ENCODE measurements at places on chromosomes 4 and X.
A peak's percentile ranks its signal among the peaks of the same experiment; 100 is the strongest.

DNA sequence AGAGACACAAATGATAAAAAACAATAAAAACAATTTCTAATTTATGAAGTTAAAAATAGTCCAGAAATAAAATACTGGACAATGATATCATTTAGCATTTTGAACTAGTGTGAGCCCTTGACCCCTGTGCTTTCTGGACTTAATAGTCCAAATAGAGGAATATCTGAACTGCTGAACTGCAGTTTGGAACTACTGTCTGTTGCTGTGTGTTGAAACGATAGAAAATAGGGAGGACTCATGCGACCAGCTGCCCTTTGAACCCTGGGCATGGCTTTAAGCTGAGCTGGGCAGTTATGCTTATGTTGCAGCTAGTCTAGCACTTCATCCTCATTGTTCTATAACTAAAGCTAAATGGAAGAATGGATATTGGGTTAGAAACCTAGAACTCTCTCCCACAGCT, 99.5 kb downstream of the FMR1NB start:
- DNase-seq: no peak

- no peak for DNase-seq
These were observed 2053.5 kb upstream of the TENM3 start for GRCh38 chr4:180189666-180190065.

DNA sequence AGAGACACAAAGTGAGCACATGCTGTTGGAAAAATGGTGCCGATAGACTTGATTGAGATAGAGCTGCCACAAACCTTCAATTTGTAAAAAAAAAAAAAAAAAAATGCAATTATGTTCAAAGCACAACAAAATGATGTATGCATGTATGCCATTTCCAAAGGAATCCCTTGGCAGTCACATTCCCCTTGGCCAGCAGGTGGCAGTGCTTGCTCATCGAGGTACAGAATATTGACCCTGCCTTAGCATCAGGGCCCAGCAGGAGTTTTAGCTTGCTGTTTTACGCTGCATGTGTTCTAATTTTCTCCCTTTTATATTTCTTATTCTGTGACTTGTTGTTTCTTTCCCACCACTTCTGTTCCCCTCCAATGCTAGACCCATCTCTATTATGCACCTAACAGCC, 34.5 kb upstream of the CYBB start:
- DNase-seq: peak; percentile 15

DNA sequence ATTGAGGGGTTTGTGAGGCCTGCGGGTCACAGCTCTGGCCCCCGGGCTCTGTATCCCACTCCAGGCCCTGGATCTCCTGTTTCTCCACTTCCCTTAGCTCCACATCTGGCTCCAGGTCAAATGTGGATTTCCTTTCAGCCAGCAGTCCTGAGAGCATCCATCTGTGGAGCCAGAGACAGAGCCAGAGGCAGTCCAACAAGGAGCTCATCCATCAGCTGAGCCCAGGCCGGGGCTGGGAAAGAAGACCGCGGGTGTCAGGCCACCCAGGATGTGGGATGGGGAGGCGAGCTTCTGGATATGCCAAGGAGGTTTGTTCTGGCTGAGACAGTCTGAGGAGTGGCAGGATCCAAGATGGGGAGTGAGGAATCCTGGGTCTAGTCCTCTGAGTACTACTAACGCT, 91.7 kb downstream of the EFNB1 start:
- no peak for DNase-seq

GRCh38 chr4:34221986-34222385, 2022.3 kb downstream of the ARAP2 start:
- DNase-seq: no peak

DNA sequence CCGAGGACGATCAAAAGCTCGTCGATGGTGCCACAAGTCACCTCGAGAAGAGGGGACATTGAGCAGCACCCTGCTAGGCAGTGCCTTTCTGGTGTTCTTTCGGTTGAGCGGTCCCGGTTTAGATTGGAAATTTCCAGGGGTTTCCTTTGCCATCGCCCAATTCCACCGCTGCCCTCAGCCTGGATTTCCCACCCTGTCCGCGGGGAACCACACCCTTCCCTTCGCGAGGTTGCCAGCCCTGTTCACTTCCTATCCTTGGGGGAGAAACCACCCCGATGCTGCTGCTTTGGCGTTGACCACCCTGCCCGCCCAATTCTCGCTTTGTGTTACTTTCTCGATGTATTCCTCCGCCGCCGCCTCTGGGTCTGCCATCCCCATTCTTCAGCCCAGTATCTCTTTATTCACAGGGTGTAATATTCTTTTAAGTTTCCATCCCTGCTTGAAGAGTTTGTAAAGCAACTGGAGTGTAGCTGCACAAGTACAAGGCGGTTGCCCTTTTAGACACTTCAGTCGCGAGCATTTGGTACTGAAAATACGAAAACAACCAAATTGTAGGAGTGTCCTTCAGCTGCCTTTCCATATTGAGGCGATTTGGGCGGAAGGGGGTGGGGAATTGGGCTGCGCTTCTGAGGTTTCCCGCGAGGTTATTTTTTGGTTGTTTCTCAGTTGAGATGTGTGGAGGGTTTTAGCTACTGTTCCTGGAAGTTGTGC, 1.1 kb downstream of the OGT start:
- DNase-seq: no peak

DNA sequence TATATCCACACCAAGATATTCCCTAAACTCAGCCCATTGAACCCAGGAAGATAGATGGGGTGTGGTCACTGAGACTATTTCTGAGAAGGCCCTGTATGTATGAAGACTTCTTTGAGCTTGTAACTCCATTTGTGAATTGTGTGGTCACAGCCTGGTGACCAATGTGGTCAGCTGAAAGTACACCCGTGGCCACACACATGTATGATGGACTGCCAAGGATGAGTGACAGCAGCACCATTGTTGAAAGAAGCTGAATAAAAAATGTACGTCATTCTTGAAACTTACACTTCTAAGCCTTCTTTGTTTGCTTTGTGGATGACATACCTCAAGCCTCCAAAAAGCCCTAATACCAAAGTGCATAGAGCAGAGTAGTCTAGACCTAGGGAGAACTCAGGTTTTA, 581.4 kb downstream of the RAB28 start:
- no peak for DNase-seq

- no peak for DNase-seq
These were observed 251.2 kb downstream of the CFAP299 start for GRCh38 chr4:80586716-80587115.

- no peak for DNase-seq
These were observed 143.0 kb upstream of the GNPDA2 start for GRCh38 chr4:44869222-44869882.

DNA sequence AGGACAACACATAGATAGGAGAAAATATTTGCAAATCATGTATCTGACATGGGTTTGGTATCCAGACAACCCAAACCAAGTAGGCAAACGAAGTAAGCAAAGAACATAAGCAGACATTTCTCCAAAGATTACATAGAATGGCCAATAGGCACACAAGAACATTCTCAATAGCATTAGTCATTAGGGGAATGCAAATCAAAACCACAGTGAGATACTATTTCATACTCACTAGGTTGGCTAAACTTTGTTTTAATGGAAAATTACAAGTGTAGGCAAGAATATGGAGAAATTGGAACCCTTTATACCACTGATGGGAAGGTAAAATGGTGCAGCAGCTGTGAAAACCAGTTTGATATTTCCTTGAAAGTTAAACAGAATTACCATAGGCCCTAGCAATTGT, 74.7 kb downstream of the CHRNA9 start:
- no peak for DNase-seq

- no peak for DNase-seq
These were observed 58.2 kb upstream of the NKAP start for GRCh38 chrX:120001787-120002186.

- no peak for DNase-seq
These were observed 85.5 kb upstream of the HPGD start for GRCh38 chr4:174607792-174608191.

DNA sequence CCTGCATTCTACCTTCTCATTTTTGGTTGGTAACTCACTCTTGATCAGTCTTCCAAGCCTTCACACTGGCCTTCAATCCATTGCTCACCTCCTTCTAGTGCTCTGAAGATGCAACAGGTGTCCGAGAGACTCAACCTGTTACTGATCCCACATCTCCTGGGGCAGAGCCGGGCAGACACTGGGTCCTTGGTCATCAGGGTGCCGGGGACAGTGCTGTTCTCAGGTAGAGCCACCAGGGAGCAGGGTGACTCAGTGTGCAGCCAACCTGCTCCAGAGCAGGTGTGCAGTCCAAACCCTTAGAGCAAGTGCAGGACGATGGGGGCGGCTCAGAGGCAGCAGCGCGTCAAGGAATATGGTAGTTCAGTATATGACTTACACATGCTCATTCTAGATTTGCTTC, 188.4 kb downstream of the DHX15 start:
- DNase-seq: no peak

GRCh38 chrX:148185631-148186030, 204.5 kb downstream of the FMR1NB start:
- no peak for DNase-seq

- no peak for DNase-seq
These were observed 21.3 kb downstream of the LRRC66 start for GRCh38 chr4:51998837-51999236.

DNA sequence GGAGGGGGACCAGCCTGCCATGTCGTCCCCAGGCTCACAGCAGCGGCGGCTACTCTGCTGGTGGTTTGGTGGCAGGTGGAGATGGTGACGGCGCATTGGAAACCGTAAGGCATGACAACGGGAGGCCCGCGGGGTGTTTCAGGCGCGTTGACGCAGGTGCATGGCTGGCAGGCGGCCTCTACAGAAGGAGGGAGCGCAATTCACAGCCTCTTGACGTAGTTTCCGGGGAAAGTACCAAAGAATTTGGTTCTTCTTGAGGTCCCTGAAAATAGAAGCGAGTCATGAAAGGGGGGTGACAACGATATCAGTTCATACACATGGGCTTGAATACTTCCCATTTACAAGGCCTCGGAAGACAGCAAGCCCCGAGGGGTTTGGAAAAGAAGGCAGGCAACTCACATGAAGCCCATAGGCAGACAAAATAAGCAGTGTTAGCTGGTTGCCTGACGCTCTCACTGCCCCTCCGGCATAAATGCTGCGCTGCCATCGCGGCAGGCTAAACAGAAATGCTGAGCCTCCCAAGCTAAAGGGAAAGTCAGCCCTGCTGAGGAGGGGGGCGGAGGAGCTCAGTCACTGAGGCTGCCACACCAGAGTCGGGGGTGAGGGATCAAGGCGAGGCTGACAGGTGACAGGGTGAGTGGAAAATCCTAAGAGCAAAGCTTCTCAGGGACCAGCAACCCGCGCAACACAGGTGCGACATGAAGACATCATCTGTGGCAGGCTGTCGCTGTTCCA, 52.3 kb upstream of the PDLIM3 start:
- peak; percentile 26 for DNase-seq

GRCh38 chrX:120332394-120332793, 21.1 kb upstream of the TMEM255A start:
- DNase-seq: no peak

DNA sequence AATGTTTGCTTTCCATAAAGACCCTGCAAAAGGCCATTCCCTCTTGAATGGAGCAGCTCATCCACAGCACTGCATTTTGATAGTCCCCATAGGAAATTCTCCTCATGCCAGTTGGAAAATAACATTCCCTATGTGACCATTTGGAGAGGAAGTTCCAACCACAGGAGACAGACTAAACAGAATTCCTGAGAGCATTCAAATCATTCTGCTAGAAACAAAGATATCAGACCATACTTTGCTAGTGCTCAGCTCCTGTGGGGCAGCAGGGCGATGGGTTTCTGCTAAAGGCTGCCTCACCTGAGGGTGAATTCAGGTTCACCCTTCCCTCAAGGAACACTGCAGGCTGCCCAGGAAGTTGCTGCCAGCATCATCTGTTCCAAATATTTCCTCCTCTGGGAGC, 58.8 kb downstream of the LNX1 start:
- DNase-seq: no peak

DNA sequence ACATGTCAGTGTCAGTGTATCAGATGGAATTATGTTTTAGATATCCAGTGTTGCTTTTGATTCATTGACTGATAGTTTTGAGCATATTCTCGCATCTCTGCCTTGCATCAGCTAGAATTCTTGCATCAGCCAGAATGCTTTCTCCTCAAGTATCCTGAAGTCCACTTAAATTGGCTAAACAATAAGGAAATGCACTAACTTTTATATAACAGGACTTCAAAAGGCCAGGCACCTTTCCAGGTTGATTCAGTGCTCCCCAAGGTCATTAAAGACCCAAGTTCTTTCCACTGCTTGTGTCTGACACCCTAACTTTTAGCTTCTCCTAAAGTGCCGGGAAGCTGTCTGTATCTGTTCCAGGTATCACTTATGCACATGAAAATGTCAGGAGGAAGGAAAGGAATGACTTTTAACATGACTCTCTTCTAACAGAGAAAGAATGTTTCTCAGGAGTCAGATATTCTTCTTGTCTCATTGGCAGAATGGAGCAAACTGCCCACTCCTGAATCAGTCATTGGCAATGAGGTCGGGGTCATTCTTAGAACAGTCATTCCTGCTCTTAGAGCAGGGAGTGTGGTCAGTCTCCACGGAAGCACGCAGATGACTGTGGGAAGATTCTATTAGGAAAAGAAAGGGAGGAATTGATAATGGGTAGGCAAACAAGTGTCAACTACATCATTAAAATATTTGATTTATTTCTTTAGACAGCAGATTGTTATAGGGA, 92.9 kb upstream of the TLL1 start:
- DNase-seq: no peak
